Forelimb muscle (tissue), 1 donor: ENCODE measurements at places on chromosomes 2 and 18. TPM values are rescaled to one million over a fixed set of nuclear protein-coding genes. Genes with fewer than 3 reads are reported as not detected.

DNA sequence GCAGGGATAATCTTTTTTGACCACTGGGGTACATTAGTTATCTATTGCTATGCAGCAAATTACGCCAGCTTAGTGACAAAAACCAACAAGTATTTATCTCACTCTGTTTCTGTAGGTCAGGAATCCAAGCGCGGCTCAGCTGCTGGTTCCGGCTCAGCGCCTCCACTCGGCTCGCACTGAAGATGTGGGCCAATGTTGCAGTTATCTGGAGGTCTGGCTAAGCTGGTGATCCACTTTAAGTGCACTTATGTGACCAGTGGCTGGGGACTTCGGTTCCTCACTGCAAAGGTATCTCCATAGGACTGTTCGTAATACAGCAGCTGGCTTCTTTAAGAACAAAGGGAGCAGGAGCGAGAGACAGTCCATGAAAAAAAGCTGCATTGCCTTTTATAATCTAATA lies 591.9 kb downstream of the TMEM182 start:
- DNase-seq, result no peak

ACTG2 gene
- polyA plus RNA-seq, result 5.1 TPM

DNA sequence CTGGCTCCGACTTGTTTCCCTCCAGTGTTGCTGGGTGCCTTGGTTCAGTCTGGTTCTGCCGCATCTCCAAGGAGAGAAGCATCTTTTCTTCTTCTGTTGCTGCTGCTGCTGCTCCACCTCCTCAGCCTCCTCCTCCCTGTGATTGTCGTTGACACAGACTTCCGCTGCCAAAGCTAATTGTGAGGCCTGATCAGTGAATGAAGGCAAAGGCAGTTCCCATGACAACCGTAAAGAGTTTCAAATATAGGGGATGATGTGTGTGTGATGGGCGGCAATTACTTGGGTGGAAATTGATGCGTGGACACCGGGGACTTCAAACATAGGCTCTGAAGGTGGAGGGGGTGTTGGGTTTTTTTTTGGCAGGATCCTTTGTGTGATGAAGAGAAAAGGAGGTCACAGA lies 13.7 kb downstream of the TET3 start:
- DNase-seq, result no peak

GRCh38 chr2:152488075-152488474 lies 153.1 kb downstream of the FMNL2 start:
- DNase-seq, result no peak

GRCh38 chr2:212811921-212812320 lies 273.3 kb upstream of the ERBB4 start:
- DNase-seq, result no peak

DNA sequence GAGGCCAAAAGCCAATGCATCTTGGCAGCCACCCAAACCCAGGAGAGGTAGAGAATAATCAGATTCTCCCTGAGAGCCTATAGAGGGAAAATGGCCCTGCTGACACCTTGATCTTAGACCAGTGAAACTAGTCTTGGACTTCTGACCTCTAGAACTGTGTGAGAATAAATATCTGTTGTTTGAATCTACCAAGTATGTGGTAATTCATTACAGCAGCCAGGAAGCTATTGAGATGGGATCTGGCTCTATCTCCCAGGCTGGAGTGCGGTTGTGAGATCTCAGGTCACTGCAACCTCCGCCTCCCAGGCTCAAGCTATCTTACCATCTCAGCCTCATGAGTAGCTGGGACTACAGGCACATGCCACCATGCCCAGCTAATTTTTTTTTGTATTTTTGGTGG lies 567.2 kb downstream of the MBD2 start:
- no peak for DNase-seq

DNA sequence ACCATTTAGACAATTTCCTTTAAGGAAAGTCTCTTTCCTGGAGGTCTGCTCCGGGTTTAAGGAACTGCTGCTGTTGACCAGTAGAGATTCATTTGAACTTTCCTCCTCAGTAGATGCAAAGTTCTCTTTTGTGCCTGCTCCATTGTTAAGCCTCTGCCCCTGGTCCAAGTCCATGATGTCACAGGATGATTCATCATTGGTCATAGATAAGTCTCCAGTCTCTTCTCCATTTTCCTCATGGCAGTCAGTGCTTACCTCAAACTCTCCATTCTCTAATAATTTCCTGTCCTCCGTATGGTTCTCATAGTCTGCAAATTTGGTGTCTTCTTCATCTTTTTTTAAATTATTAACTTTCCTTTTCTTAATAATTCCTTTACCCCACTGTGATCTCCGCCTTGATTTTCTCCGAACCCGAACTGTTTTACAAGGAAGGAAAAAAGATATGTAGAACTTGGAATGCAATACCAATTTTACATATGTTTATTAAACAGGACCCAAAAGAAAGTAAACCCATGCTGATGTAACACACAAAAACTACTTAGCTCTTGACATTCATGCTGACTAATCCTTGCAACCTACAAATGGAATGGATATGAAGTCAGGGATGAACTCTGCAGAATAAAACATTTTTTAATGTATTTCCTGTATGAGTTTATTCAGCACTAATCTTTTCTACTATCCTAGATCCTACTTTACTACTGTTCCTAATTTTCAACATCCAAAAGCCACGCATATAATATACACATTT lies 169.1 kb downstream of the ATAD2B start:
- no peak for DNase-seq

QPCT gene
- polyA plus RNA-seq, result 8.9 TPM

CD8B2 gene
- polyA plus RNA-seq, result 0.04 TPM

- no peak for DNase-seq
Measured at GRCh38 chr18:11548916-11549551, 60.4 kb upstream of the SLC35G4 start.

HMSD gene
- not detected for polyA plus RNA-seq

PKDCC gene
- 117 TPM for polyA plus RNA-seq

DSG1 gene
- polyA plus RNA-seq, result not detected
